ENCODE measurements at places on chromosomes 1 and 21.

DNA sequence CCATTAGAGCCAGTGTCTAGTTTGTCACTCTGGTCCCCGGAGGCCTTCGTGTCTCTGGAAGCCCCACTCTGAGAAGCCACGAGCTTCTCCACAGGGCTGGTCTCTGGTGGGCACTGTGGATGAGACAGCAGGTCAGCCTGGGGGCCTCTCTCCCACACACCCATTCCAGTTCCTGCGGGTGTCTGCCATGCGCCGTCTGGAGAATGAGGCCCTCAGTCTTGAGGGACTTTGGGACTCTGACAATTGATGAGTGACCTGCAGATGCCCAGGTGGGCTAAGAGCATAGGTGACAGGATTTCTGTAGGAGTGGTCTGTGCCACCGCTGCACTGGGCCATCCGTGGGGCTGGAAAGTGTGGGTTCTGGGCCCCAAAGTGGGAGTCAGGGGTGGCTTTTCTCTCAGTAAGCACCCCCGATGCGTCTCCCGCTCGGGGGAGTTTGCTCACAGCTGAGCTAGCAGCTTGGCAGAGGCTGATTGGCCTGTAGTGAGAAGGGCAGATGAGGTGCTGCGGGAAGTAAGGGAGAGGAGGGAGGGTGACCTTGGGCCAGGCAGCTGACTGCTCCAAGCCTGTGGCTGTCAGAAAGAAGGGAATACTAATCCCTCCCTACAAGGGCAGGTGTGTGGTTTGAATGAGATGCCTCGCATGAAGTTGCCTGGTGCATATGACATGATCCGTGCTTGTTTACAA lies 26.4 kb downstream of the LHX4 start:
- no peak for DNase-seq

DNA sequence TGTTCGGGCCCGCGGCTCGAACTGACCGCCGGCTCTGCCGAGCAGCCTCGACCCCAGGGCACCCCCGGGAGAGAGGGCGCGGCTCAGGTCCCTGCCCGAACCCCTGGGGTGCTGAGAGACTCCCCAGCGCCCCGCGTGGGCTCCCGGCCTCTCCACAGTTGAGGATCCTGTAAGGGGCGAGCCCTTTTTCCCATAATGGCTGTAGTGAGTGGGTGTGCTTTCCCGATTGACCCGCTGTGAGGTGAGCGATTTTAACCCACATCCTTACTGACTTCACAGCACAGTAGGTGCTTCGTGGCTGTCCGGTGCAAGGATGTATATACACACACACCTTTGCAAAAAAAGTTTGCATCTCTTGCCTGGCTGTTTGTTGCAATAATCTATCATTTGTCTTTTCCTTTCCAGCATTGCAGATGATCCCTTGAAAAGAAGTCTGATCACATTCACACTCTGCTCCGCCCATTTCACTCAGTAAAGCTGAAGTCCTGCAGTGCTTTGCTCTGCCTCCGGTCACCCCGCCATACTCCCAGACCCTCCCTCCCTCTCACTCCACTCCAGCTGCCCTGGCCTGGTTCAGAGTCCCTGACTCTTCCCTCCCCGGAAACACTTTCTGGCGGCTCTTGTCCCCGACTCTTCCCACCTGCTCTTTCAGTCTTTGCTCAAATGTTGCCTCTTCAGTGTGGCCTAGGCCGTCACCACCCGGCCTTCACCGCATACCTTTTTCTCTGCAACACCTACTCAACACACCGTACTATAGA lies 955 bp upstream of the UBE2G2 start:
- no peak for DNase-seq

- peak; percentile 4 for DNase-seq
These were observed 700 bp upstream of the SYDE2 start for GRCh38 chr1:85201340-85202091.

DNA sequence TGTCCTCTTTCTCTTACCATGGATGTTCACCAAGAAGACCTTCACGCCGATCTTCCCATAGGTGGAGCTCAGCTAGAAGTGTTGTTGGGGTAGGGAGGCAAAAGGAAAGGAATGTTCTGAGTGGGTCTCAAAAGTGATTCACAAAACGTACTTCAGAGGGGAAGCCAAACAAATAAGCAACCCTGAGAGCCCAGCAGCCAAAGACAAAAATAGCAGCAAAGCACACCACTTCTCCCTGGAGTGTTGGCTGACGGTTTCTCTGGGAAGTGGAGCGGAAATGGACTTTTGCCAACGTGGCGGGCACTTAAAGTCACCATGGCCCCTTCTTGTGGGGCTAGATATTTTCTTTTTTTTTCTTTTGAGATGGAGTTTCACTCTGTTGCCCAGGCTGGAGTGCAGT lies 23.1 kb downstream of the SLC26A9 start:
- DNase-seq: peak; percentile 54

DNA sequence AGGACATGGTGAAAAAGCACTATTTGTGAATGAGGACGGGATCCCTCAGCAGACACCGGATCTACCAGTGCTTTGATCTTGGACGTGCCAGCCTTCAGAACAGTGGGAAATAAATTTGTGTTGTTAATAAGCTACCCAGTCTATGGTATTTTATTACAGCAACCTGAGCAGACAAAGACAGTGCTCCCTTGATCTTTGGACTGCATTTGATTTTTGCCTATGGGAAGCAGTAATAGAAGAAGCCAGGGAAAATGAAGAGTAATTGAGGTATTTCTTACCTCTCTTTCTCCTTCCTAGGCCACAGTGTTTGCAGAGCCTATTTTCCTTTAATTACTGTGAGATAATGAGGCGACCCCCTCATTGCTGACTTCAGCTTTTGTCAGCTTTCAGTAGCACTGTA lies 87.9 kb downstream of the PDE4B start:
- DNase-seq: no peak

All from NCI-H2171 treated with DMSO at 0.1 percent for 48 hours (cell line).